RPMI7951 (cell line): ENCODE measurements at places on chromosomes 1 and 21.

DNA sequence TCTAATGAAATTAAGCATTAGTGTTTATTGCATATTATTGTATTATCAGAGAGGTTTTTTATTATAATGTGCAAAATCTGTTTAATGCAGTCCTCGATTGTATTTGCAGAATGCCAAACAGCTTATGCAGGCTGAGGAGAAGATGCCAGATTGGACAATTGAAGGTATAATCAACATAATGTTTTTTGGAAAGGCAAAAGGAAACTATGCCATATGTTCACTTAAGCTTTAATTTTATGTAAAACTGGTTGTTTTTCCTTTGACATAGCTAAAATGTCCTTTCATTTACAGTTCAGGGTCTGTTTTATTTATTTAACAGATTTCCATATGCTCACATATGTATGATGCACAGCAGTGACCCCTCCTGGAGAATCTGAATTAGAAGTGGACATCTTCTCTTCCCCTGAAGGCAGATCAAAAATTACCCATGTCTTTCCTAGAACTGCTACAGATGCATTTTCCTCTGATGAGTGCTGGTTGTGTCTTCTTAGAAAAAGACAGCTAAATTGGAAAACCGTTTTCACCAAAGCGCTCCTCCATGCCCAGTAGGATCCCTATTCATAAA lies 143.5 kb upstream of the USH2A start:
- DNase-seq = peak; percentile 1

- no peak for DNase-seq
These were observed 591 bp downstream of the MRPL37 start for GRCh38 chr1:54200519-54200997.

GRCh38 chr1:168145184-168146159 lies 8.7 kb upstream of the GPR161 start:
- peak; percentile 73 for DNase-seq

GRCh38 chr1:68128157-68128556 lies 77.7 kb upstream of the DIRAS3 start:
- DNase-seq = peak; percentile 92

DNA sequence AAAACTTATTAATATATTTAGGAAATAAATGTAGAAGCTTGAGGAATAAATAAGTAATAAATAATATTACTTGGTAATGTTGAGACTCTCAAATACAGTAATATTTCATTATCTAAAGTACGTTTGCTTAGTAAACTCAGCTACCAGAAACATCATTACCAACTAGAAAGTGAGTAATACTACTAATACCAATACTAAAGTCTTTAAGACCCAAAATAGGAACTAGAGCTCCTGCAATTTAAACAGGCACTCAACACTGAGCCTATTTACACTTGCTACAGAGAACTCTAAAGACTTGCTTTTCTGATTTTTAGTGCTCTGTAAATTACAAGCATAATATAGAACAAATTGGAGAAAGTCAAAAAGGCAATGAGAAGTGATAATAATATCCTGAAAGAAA lies 13.5 kb upstream of the C1orf105 start:
- no peak for DNase-seq

- DNase-seq = no peak
These were observed 64.4 kb downstream of the MACF1 start for GRCh38 chr1:39268906-39269305.
